ENCODE measurements at places on chromosomes 6 and 20.

DNA sequence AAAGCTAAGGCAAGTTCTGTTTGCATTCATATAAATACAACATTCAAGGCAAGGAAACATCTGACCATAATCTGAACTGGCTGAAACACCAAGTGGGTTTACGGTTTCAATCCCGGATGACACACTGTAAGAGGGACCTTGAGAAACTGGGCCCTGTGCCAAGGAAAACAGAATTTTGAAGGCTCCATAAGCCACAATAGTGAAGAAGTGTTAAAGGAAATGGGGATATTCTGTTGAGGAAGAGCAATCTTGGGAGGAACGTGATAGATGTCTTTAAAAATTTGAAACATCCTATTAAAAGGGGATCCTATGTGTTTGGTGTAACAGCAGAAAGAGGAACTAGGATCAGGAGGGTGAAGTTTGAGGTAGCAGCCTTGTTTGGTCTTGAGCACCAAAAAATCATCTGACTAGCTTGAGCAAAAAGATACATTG is 82.4 kb upstream of the TAB2 start:
- peak; percentile 74 for DNase-seq

DNA sequence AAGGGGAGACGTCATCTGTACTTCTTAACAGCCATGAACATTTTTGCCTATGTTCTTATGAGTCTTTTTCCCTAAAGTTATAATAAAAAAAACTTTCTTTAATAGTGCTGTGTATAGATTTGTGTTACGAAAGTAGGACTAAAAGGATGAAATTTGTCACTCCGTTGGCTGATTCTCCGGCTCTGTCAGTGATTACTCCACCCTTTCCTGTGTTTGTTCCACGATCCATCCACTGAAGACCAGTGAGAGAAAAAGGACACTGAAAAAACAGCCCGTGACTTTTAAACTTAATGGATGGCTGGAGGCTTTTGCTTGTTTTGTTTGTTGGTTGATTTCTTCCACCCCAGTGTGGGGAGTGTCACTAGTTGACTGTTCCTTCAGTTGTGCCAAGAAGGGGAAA is 232.0 kb upstream of the NOX3 start:
- no peak for DNase-seq

DNA sequence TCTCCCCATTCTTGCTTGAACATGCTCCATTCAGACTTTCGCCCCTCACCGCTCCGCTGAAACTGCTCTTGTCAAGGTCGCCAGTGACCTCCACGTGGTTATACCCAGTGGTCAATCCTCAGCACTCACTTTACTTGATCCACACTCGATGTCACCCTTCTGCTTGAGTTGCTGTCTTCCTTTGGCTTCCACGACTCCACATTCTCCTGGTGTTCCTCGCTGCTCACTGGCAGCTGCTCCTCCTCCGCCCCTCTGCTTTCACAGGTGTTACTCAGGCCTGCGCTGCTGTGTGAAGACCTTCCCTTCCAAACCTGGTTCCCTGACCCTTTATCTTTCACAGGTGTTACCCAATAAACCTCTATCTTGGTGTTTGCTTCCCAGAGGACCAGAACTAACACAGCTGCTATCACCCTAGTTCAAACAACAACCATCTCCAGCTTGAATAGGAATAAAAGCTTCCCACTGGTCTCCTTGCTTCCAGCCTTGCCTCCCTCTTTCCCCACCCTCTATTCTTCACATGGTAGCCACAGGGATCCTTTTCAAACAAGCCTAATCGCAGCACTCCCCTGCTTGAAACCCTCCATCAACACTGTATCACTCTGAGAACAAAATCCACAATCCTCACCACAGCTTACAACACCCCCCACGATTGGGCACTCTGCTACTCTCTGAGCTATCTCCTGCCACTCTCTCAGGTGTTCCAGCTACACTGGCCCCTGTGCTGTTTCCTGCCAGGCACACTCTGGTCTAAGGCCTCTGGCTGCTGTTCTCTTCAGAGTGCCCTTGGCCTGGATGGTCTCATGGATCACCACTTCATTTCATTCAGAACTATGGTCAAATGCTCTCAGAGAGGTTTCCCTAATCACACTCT is 10.7 kb downstream of the PPIL1 start:
- no peak for DNase-seq

DNA sequence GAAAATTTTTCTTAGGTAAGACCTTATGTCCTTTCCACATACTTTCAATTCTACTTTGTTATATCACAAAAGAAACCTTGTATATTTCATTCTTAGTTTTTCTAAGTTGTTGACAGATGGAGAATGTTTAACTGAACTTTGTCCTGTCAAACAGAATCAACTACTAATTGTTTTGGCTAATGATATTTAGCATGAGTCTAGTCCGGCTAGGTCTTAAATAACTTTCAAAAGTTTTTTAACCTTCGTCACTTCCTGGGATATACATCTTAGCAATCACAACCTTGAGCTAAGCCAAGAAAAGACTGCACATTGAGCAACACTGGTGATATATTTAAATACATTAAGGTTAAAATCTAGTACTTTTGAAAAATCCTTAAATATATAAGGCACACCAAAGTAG is 62.9 kb upstream of the RUNX2 start:
- no peak for DNase-seq

- DNase-seq = no peak
Measured at GRCh38 chr6:108653949-108654348, 93.2 kb downstream of the FOXO3 start.

DNA sequence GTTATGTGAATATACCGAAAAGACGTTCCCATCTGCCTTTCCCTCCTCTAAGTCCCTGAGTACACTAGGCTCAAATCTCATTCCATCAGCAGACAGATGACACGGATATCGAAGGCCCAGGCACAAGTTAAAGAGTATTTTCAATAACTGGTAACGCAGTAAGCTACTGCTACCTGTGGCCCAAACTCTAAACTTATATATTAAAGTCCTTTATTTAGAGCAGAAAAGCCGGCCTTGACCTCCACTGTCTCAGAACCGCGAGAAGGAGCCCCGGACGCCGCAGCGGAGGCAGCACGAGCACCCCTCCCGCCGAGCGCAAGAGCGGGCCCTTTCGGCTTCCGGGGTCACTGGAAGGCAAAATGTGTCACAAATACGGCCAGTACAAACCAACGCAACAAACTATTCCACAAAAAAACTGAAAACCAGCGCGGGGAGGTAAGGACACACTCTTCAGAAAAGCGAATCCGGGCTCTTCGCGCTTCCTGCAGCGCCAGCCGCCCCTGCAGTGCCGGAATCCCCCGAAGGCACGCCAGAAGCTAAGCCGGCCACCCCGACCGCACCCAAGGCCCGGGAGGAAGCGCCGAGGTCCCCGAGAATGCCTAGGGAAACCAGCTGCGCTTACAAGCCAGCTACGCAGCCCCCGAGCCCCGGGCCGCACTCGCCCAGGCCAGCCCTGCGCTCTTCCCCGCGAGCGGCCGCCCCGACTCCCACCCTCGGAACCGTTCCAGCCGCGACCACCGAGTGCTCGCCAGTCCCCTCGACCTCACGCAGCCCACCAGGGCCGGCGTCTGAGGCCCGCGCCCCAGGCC is 681 bp downstream of the DIDO1 start:
- peak; percentile 66 for DNase-seq

- DNase-seq = no peak
Measured at GRCh38 chr6:41503827-41504465, 42.2 kb upstream of the FOXP4 start.

DNA sequence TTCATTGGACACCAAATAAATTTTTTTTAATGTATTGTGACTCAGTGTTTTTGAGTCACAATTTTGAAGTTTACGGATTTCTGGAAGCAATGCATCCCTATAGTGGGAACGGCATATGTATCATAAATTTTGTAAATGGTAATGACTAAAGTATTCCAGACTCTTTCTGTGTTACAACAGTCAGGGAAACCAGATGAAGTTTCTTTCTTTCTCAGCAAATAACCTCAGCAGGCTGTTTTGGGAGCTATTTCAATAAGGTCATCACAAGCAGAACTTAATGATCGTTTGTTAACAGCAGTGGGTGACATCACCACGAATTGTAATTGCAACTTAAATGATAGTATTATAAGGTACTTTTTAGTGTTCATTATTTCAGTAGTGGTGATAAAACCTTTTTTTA is 52.0 kb downstream of the HIVEP1 start:
- no peak for DNase-seq

DNA sequence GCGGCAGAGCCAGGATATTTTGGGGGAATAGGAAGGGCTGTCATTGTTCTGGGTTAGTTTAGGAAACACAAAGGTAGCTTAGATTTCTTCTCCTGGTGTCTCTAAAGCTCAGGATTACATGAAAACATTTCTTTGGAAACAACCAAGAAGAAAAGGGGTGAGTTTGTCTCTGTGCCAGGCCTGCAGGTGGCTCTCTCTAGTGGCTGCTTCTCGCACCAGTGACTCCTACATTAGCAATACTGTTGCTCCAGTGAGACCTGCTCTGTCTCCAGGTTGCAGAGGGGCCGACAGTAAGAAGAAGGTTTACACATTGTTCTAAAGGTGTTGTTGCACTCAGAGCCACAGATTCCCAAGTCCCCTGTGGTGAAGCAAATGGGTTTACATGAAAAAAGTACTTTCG is 104.6 kb upstream of the GLP1R start:
- no peak for DNase-seq

DNA sequence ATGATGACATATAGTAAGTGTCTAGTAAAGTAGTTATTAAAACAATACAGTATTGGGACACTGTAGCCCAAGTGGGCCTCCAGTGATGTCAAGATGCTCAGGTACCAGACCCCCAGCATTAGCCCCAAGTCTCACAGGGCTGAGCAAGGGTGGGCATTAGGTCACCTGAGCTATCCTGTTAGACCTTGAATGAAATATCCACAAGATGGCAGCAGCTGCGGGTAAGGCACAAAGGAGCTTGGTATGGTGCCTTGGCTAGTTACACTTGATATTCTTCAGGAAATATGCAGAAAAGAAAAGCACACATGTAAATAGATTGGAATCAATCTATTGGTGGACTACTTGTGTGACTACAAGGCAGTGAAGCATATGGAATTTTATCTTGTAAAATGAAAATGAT is 701.8 kb upstream of the ADGRB3 start:
- peak; percentile 0 for DNase-seq

DNA sequence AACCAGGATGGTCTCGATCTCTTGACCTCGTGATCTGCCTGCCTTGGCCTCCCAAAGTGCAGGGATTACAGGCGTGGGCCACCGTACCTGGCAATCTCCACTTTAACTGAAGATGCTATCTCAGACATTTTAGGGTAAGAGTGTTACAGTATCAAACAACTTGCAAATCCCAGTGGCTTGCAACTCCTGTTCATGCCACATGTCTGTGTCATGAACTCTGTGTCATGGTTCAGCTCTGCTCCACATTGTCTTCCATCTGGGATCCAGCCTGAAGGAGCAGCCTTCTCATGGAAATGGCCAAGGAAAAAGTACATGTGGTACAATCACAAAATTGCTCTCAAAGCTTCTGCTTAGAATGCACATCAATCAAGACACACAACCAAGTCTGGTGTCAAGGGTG is 114.9 kb downstream of the MAP3K5 start:
- DNase-seq = no peak

- DNase-seq = no peak
Measured at GRCh38 chr6:89582669-89583325, 55.8 kb downstream of the LYRM2 start.

DNA sequence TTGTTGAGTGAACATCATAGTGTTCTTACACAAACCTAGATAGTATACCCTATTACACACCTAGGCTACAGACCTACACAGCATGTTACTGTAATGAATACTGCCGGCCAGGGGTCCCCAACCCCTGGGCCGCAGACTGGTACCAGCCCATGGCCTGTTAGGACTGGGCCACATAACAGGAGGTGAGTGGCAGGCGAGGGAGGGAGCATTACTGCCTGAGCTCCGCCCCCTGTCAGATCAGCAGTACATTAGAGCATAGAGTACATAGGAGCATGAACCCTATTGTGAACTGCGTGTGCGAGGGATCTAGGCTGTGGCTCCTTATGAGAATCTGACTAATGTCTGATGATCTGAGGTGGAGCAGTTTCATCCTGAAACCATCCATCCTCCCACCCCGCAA is 126.3 kb downstream of the PRND start:
- no peak for DNase-seq

DNA sequence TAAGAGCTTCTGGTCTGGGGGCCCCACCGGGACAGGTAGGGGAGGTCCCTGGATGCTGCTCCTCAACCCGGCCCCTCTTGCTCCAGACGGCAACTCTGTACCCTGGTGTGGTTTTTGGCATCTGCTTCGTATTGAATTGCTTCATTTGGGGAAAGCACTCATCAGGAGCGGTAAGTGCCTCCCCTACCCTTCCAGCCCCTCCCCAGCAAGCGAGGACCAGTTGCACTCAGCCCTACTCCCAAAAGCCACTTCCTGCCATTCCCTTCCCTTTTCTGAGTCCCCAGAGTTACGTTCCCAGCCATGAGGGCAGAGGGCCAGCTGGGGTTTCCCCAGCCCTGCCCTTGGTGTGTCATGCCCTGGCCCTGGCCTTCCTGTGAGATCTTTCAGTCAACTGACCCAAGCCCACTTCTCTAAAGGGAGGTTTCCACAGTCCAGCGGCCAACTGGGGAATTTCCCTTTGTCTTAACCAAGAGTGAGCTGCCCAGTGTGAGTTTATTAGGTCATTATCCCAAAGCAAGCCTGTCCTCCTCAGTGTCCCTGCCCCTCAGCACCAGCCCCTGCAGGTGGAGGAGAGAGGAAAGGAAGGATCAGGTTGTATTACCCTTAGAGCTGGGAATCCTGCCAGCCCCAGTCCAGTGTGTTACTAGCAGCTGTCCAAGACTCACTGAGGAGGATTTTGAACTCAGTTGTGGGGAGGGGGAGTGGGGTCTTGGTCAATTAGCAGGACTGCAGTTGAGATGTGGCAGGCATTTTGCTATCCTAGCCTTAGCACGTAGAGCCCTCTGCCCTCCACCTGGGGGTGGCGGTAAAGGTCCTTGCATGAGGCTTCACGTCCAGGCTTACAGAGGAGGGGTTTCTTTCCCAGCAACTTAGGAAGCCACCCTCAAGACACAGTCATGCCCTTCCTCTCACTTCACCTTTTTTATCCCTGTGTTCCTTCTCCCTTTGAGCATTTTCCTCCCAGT is 45.8 kb downstream of the TM9SF4 start:
- peak; percentile 65 for DNase-seq

DNA sequence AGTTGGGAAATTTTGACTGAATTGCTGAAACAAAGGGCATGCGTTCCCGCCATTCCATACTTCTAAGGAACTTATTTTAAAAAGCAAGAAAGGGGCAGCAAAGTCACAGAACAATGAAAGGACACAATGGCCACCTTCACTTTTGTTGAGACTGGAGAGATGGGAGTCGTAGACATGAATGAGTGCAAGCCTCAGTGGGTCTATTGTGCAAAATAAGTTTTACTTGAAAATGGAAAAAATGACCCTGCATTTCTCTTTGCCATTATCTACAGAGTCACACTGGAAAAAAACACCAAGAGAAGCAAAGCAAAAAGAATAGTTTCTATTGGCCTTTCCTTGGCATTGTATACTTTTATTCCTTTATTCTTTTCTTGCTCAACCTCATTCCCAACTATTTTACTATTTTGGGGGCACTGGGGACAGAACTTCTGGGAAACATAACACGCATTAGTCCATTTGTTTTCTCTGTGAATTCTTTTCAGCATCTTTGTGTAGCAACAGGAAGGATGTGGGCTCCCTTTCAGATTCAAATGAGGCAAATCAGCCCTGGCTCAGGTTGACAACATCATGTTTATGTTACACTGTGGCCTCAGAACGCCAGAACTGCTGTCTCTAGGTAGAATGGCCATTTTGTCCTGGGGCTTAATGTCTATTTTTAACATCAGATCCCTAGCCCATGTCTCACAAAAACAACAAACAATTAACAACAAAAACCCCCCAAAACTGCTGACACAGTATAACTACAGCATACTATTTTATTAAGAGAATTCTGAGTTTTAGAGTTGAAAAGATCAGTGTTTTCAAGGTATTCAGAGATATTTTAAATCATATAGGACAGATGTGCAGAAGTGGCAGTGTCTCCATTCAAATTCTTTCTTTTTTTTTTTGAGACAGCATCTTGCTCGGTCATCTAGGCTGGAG is 122.2 kb downstream of the FYN start:
- peak; percentile 48 for DNase-seq

Data from hematopoietic multipotent progenitor cell treated with erythropoietin and hydrocortisone succinate and interleukin-3 and kit ligand, for 4 days (in vitro differentiated cells).